ENCODE measurements at places on chromosomes 12 and 14.

DNA sequence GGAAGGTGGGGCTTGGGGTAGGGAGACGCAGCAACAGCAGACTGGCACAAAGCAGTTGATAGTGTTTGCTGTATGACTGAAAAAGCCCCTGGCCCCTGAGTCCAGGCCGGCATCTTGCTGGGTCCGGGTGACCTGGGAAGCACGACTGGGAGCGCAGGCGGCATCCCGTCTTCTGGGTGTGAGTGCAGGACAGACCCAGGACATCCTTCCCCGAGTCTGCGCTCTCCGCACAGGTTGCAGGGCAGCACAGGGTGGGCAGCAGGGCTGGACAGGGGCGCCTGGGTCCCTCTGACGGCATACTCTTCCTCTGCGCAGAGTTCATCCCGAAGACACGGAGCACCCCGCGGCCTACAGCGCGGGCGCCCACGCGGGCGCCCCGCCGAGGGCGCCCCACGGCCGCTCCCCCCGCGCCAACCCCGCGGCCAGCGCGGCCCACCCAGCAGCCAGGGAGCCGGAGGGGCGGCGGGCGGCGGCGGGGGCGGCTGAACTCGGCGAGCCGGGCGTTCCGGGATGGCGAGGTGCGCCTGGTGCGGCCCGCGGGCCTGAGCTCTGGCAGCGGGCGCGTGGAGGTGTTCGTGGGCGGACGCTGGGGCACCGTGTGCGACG is 9.2 kb upstream of the CYP46A1 start:
- DNase-seq, result no peak

- no peak for DNase-seq
These were observed 213.3 kb downstream of the BMP4 start for GRCh38 chr14:53743371-53743770.

- no peak for DNase-seq
These were observed 521.1 kb upstream of the MGAT4C start for GRCh38 chr12:86777325-86777724.

- peak; percentile 50 for DNase-seq
These were observed 808 bp downstream of the ITPR2 start for GRCh38 chr12:26831951-26832821.

- DNase-seq, result no peak
These were observed 1334.4 kb upstream of the FLRT2 start for GRCh38 chr14:84195514-84195913.

DNA sequence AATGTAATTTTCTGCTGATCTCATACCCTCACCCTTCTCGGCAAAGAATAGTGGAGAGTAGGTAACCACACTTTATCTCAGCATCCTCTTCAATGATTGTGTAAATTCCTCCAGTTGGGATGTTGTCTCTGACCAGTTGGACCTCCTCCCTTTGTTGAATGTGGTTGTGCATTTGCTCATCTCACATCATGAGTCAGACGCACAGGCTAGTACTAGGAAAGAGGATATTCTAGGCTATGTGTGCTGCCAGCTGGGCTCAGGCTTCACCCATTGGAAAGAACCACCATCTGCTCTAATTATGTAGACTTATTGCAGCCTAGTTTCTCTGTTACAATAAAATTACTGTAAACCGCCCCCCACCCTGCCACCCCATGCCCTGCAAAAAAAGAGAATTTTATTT is 90.3 kb downstream of the LMO3 start:
- no peak for DNase-seq

DNA sequence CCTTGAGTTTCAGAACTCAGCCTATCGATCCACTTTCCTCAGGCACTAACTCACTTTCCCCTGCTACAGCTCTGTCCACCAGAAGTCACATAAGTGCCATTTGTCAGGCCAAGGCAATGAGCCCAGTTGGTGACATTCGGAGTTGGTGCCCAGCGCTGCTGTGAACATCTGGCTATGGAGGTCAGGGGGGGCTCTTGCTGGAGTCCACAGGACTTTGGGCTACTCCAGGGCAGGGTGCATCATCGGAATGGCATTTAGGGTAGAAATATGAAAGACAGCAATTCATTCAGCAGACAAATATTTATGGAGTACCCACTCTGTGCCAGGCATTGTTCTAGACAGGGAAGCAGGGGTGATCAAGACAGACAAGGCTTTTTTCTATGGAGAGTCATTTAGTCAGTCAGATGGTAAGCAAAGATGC is 1.5 kb upstream of the PPP1CC start:
- DNase-seq, result no peak

DNA sequence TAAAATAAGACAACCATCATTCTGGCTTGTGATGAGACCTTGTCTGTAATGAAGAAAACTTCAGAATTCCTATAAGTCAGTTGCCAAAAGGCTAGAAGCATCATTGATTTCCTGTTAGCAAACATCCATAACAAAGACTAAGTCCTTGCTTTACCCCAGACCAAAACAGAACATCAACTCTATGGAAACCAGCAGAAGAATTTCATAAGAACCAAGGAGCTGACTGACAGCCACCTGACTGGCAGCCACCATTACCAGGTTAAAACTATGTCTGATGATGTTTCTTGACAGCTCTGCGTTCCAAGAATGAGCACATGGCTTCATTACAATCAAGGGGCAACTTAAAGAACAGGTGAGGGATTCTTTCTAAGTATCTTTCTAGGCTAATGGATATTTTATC is 29.3 kb downstream of the HECTD4 start:
- DNase-seq, result no peak

DNA sequence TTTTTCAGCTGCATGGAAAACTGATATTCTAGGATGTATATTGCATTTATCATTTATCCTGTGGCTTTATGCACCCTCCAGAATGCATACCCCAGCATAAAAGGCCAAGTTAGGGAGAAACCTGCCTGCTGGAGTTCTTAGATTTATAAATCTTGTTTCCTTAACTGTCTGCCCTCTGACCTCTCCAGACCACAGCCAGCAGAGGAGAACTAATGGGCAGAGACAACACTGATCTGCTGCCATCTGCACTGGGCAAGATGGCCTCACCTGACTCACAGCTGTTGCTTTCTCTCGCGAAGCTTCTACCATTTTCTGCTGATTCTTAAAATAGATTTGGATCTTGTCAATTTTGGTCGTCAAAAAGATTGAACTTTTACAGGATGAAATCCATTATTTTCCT is 65.8 kb downstream of the PPP2R5C start:
- DNase-seq, result no peak

- DNase-seq, result no peak
These were observed 961 bp downstream of the CMAS start for GRCh38 chr12:22046968-22047390.

- no peak for DNase-seq
These were observed 8.1 kb downstream of the COCH start for GRCh38 chr14:30882431-30882830.

GRCh38 chr12:75315518-75315917 is 14.6 kb downstream of the CAPS2 start:
- DNase-seq, result no peak

DNA sequence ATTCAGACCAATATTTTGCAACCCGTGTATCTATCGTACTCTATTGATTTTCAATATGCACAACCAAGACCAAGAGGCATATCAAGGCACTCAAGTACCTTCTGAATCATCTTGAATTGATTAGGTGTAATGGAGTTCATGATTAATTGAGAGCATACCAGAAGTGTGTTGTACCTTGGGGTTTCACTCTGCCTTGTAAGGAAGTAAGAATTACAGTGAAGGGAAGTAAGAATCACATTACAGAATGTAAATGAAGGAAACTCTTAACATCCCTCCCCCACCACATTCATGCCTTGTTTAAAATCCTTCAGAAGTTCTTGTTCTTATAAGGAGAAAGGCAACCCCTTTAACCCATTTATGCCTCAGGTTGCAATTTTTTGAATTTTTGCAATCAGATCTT is 5.4 kb upstream of the MGAT4C start:
- DNase-seq, result no peak

DNA sequence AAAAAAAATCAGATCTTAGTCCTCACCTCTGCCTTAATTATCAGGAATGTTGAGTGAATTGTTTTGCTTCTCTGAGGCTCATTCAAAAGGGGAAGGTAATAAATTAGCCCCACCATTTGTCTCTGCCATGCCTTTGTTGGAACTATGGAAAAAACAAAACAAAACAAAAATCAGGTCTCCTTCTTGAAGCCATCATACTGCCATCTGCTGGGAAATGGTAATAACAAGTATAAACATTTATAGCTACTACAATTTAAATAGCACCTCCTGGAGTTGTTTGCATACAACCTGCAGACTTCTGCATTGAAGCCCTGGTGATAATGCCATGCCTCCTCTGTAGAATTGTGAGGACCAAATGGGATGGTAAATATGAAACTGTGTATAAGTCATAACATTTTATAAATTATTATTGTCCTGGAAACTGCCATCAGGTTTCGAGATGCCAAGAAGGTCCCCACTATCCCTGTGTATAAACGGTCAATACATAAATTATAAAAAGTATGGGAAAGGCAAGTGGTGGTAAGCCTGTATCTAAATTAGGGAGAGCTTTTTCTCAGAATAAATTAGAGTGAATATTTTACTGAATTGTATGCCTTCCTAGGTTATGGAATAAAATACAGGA is 87.2 kb upstream of the FGD4 start:
- no peak for DNase-seq

GRCh38 chr12:101819467-101819866 is 11.3 kb downstream of the GNPTAB start:
- no peak for DNase-seq

DNA sequence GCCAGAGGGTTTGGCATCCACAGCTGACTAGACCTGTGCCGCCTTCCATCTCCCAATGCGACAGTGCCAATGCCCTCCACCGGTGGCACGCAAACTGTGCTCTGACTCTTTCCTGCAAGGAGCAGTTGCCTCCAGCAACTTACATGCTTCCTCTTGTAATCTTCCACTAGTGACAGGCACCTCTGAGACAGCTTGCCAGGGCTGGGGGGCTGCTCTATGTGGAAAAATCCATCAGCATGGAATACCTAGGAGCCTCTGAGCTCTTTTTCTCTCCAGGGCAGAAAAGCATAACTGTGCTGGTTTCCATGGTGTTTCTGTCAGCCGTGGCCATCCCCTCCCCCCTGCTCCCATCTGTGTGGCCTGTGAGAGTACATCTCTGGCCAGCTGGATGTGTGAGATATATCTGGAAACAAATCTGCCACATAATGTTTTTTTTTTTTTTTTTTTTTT is 110.6 kb downstream of the MYRFL start:
- DNase-seq, result no peak

GRCh38 chr12:51021694-51022093 is 4.5 kb downstream of the SLC11A2 start:
- no peak for DNase-seq

GRCh38 chr12:7609495-7609894 is 56.2 kb downstream of the APOBEC1 start:
- no peak for DNase-seq

DNA sequence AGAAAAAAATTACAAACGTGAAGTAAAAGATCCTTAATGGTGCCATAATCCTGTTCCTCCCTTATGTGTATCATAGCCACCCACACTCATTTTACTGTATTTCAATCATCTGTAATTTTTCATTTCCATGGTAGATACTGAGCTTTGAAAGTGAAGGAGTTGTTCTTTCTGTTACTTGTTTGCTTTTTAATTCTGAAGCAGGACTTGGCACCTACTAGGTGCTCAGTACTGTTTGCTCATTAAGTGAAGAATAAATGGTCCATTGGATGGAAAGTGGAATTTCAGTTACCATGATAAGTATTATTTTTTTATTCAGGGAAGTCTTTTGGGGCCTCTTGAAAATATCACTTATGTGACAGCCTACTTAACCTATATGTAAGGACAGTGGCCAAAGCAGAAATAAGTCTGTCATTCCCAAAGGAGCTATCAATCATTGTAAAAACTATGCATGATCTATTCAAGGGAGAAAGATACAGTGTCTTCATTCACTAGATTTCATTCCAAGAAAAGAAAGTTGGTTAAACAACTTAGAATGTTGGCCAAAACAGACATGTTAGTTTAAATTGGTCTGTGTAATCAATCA is 1244.4 kb upstream of the SEL1L start:
- no peak for DNase-seq

- DNase-seq, result no peak
These were observed 220.7 kb upstream of the GRIP1 start for GRCh38 chr12:66899588-66899987.

- DNase-seq, result no peak
These were observed 9.4 kb upstream of the CCDC175 start for GRCh38 chr14:59585891-59586554.

- no peak for DNase-seq
These were observed 27.4 kb downstream of the MDM2 start for GRCh38 chr12:68835333-68835908.

- no peak for DNase-seq
These were observed 14.0 kb downstream of the EMP1 start for GRCh38 chr12:13210236-13211190.

DNA sequence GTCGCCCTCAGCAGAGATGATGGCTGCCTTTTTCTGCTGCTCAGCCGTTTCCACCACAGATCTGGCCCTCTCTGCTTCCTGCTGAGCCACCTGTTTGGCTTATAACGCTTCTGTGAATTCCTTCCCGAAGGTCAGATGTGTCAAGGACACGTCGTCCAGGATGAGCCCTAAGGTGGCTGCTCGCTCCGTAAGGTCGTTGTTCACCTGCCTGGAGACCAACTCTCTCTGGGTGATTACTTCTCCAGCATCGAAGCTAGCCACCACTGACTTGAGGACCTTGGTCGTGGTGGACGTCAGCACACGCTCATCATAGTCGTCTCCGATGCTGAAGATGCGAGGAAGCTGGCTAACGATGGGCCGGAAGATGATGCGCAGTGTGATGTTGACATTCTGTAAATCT is 11.7 kb upstream of the ASB8 start:
- no peak for DNase-seq

GRCh38 chr12:57625261-57626032 is 7.6 kb downstream of the B4GALNT1 start:
- no peak for DNase-seq

GRCh38 chr12:28884904-28885679 is 264.0 kb upstream of the FAR2 start:
- DNase-seq, result no peak

DNA sequence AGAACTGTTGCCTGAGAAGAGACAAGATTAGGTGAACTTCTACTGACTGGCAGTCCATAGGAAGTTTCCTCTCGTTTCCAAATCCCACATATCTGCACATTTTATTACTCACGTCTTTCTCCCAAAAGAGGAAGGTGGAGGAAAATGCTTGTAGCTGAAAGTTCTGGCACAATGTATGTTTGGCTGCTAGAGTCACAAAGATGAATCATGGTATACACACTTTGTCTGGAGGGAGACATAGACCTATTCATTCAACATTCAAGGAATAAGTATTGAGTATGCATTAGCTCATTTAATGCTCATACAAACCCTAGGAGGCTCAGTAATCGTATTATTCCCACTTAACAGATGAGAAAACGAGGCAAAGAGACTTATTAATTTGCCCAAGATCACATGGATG is 291.8 kb downstream of the FOXN3 start:
- DNase-seq, result no peak

GRCh38 chr14:88551094-88551870 is 3.5 kb downstream of the PTPN21 start:
- DNase-seq, result peak; percentile 28

- DNase-seq, result no peak
These were observed 54.1 kb downstream of the COCH start for GRCh38 chr14:30928462-30928861.

DNA sequence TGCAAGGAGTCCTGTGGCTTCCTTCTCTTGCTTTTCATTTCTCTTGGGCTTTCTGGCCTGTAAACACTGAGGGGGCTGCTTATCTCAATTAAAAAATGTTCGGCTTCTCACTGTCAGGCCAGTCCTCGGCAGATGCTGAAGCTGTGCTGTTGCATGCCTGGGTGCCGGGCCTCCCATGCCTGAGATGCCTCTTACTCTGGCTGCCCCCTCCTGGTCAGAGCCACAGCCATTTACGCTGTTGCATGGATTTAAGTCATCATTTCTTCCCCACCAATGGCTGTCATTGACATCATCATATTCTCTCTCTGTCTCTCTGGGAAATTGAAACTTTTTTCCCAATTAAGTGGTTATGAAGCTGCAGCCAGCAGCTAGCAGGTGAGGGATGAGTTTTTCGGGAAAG is 53.7 kb downstream of the FOXN4 start:
- no peak for DNase-seq

Measured in activated CD4-positive, alpha-beta T cell treated with anti-CD3 and anti-CD28 coated beads for 1 hour (primary cell).